ENCODE measurements at places on chromosomes 6 and 20. TPM values are rescaled to one million over a fixed set of nuclear protein-coding genes. Genes with fewer than 3 reads are reported as not detected.

SAPCD1 gene
- 1.2 TPM for polyA plus RNA-seq

DNA sequence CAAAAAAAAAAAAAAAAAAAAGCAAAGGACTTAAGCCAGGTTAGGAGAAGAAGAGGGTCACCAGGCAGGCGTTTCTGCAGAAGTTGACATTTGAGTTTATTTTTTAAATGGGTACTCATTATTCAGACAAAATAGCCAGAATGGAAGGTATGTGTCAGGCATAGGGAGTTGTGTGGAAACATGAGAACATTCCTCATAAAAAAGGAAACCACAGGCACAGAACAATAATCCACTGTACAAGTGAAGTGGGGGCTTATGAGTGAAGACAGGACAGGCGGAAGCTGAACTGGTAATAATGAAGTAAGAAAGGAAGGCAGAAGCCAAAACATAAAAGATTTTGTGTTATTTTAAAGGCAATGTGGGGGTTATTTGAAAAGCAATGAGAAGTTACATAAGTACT lies 104.6 kb downstream of the EPB41L2 start:
- no peak for DNase-seq

DNA sequence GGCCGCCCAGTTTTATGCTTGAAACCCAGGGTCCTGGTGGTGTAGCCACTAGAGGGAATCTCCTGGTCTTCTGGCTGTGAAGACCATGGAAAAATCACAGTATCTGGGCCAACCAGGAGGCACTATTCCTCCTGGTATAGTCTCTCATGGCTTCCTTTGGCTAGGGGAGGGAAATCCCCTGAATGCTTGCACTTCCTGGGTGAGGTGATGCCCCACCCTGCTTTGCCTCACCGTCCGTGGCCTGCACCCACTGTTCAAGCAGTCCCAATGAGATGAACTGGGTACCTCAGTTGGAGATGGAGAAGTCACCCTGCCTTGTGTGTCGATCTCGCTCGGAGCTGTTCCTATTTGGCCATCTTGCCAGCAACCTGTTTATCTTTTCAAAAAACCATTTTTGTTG lies 10.1 kb upstream of the ZNF337 start:
- no peak for DNase-seq

DNA sequence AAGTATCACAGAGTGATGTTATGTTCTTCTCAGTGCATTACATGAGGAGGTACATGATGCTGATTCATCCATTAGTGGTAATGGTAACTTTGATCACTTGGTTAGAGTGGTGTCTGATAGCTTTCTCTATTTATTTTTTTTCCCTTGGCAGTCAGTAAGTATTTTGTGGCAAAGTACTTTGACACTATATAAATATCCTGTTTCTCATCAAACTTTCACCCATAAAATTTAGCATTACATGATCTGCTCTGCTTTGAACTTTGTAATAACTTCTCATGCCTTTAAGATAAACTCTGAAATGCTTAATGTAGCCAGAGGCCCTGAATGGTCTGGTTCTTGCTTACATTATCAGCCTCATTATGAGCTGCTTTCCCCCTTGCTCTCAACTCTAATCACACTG lies 127.9 kb downstream of the MBOAT1 start:
- DNase-seq: no peak

TGM3 gene
- not detected for polyA plus RNA-seq

- no peak for DNase-seq
These were observed 54.3 kb upstream of the GATA5 start for GRCh38 chr20:62529896-62530642.

GRCh38 chr6:151070631-151071051 lies 169.1 kb upstream of the AKAP12 start:
- DNase-seq: peak; percentile 51

- DNase-seq: no peak
These were observed 47.4 kb downstream of the TBPL1 start for GRCh38 chr6:134000443-134000842.

LY86 gene
- not detected for polyA plus RNA-seq

DSTN gene
- 536 TPM for polyA plus RNA-seq

- DNase-seq: no peak
These were observed 65.9 kb upstream of the CLDN20 start for GRCh38 chr6:155197932-155198331.

GRCh38 chr20:34110745-34111641 lies 1.1 kb downstream of the EIF2S2 start:
- peak; percentile 27 for DNase-seq

DNA sequence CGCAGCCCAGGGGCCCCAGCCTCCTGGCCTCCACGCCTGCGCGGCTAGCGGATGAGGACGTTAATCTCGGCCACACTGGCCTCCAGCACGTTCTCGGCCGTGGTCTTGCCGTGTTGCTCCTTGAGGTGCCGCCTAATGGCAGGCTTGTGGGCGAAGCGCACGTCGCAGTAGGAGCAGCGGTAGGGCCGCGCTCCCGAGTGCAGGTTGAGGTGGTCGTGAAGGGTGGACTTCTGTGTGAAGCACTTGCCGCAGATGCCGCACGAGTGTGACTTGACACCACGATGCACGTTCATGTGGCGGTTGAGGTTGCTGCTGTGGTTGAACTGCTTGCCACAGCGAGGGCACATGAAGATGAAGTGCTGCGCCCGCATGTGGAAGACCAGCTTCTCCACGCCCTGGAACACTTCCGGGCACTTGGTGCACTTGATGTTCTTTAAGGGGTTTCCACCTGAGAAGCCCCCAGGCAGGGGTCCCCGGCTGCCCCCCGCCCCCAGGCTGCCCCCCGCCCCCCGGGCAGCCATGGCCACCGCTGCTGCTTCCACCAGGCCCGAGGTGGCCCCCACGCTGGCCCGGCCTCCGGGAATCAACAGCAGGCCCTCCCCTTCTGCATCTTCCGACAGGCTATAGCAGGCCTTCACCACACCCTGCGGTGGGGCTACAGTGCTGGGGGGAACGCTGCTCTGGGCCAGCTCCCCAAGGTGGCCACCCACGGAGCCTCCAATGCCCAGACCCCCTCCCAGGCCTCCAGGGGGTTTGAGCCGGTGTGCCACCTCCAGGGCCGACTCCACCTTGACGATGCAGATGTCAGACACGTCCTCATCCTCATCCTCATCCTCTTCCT lies 1.8 kb downstream of the ZBTB12 start:
- no peak for DNase-seq

WFDC10B gene
- not detected for polyA plus RNA-seq

SMLR1 gene
- polyA plus RNA-seq: not detected

PRPF6 gene
- 52.3 TPM for polyA plus RNA-seq

CCN6 gene
- 0.07 TPM for polyA plus RNA-seq

DNA sequence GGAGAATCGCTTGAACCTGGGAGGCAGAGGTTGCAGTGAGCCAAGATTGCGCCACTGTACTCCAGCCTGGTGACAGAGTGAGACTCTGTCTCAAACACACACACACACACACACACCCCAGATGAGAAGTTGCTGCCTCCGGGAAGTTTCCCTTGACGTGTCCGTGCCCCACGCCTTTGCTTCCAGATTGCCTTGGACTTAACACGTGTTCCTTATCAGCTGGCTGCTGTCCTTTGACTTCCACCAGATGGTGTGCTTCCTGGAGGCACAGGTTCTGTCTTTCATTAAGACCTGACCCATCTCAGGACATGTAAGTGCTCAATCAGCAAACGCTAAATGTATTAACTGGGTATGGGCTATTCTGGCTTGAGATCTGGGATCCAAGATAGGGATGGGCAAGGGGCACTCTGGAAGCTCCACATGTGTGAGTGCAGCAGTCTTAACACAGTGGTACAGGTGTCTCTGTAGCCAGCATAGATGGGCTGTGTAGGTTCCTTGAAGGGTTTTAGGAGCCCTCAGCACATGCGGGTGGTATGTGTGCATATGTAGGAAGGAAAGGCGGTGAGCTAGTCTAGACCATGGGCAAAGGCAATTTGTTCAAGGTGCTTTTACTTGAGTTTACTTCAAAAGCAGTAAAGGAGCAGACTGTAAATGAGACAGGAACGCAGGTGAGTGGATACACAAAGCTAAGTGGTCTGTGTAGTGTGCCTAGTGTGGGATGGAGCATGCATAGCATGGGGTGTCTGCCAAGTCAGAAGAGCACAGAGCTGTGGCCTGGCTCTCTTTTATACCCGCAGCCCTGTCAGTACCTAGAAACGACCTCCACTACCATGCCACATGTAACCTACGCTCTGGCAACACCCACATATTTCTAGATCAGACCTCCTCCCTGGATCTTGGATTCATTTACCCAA lies 11.6 kb downstream of the PIGT start:
- no peak for DNase-seq

- no peak for DNase-seq
These were observed 227.9 kb downstream of the BCAS1 start for GRCh38 chr20:53842301-53843099.

DNA sequence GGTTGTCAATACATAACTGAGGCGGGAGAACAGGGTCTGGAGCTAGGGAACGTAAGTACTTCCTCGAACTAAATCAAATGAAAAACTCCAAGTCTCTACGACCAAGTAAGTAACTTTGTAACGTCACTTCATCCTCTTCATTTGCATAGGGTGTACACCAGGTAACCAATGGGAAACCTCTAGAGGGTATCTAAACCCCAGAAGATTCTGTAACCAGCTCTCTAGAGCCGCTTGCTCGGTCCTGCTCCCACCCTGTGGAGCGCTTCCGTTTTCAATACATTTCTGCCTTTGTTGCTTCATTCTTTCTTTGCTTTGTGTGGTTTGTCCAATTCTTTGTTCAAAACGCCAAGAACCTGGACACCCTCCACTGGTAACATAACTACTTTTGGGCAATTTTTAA lies 133.5 kb upstream of the TMEM170B start:
- no peak for DNase-seq

CSNK2A1 gene
- polyA plus RNA-seq: 71.5 TPM

DNA sequence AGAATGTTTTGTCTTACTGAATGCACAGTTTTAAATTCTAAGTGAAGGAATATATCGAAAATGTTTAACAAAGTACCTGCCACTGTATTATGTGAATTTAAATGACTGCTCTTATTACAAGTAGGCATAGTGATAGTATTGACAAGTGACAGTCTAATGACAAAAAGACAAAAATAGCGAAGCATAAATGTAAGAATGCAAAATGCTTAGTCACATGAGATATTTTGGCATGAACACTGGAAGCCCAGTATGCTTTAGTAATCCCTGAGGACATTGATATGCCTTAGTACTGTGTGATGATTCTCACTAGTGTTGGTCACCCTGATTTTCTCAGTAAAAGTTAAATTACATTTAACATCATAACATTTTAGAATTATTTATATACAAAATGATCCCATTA lies 153.5 kb downstream of the EYA4 start:
- DNase-seq: no peak

- no peak for DNase-seq
These were observed 115.9 kb downstream of the FYN start for GRCh38 chr6:111757342-111757741.

BMP7 gene
- not detected for polyA plus RNA-seq

DNA sequence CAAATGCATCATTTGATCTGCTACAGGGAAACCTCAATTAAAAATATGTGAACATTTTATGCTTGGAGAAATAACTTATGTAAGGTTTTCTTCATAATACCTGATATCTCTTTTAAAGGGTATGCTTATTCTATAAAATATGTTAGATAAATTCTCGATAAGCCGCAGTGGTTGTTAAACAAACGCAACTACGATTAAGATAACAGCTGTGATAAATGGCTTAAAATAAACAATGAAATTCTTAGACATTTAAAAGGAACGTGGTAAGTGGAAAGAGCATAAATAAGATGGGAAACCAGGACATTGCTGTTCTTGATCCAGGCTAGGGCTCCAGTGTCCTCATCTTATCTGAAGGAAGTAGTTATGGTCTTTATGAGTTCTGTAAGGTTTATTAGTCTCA lies 415.9 kb downstream of the CD83 start:
- no peak for DNase-seq

- DNase-seq: no peak
These were observed 1097.1 kb downstream of the KIF16B start for GRCh38 chr20:15476186-15476585.

DNA sequence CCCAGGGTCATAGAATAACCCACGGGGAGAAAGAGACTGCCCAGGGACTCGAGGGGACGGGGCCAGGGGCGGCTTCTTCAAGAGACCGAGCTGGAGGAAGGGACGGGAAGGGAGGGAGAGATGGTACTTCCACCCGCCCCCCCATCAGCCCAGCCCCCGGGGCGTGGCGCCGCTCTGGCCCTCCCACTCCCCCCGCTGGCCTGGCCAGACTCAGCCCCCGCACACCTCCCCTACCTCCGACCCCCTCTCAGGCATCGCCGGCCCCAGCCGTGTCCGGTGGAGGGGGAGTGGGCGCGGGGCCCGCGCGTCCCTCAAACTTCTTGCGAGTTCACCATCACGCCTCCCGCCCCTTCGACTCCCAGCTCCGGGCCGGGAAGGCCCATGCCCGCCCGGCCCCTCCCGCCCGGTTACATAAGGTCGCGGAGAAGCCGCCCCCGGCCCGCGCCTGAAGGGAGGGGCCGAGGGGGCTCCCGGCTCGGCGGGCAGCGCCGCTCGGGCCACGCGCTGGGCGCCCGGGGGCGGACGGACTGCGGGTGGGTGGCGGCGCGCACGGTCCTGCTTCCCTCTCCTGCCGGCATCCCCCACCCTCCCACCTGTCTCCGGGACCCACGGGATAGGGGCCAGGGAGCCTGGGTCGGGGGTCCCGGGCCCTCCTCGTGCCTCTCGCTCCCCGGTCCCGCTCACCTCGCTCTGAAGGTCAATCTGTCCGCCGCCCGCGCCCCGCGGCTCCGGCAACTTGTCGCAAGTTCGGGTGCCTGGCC lies 562 bp downstream of the TFEB start:
- no peak for DNase-seq

GRCh38 chr6:17855381-17855780 lies 132.1 kb downstream of the KIF13A start:
- no peak for DNase-seq

SLC35B3 gene
- polyA plus RNA-seq: 33.1 TPM

DNA sequence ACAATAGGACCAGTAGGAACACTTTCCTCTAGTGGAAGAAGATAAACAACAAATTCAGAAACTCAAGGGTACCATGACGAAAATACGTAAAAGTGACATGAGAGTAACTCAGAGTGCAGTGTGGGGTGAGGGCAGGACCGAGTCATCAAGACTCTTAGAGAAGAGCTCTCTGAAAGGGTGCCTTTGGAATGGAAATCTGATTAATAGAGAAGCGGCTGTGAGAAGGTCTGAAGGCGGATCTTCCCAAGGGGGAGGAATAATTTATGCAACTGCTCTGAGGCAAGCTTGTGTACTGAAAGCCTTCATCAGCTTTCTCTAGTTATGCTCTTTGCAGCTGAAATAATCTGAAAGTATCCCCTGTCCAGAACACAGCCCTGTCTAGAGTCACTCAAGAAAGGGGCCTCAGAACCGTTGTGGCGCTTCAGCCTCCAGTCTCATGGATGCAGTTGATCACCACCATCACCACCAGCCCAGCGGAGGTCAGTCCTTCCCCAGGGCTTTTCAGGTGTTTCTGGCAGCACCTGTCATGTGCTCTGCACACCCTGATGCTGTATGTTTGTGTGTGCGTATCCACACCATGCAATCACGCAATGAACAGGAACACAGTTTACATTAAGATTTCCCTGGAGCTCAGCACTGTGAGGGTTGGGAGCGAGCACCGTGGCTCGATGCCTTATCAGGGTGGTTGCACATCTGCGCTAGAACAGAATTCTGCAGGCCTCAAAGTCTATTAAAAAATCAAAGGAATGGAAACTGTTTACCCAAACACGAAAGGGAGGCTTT lies 396.5 kb downstream of the SMOC2 start:
- DNase-seq: no peak
